SIG-M5 (cell line): ENCODE measurements at places on chromosomes 11 and 22.

DNA sequence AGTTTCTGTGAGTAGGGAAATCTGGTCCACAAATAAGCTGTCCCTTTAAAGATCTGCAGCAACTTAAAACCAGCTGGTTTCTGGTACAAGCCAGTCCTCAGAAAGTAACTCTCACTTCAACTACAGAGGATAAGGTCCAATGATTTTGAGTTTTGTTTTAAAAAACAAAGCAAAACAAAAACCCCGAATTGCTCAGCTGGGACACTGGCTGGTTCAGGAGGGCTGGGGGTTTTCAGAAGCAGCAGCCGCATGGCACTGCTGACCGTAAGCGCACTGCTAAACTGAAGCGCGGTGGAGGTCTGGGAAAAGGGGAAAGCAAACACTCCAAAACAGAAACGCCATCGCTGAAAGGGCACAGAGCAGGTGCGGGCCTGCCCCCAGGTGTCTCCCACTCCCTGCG lies 59.7 kb downstream of the MICAL3 start:
- DNase-seq, result no peak

GRCh38 chr22:37290737-37291136 lies 8.4 kb downstream of the CYTH4 start:
- DNase-seq, result no peak

DNA sequence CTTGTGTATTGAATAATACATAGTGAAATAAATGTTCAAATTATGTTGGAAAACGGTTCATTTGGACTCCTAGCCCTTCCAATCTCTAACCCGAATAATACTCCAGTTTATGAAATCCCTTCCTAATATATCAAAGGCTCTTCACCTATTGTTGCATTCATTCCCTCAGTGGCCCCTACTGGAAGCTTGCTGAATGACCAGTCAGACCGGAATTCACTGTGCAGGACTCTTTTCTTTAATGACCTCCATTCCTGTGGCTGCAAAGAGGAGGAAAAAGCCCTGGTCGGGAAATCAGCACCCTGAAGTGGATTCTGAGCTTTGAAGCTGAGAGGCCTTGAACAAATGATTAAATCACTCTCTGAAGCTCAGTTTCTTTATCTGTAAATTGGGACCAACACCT lies 19.1 kb upstream of the RCN1 start:
- no peak for DNase-seq

DNA sequence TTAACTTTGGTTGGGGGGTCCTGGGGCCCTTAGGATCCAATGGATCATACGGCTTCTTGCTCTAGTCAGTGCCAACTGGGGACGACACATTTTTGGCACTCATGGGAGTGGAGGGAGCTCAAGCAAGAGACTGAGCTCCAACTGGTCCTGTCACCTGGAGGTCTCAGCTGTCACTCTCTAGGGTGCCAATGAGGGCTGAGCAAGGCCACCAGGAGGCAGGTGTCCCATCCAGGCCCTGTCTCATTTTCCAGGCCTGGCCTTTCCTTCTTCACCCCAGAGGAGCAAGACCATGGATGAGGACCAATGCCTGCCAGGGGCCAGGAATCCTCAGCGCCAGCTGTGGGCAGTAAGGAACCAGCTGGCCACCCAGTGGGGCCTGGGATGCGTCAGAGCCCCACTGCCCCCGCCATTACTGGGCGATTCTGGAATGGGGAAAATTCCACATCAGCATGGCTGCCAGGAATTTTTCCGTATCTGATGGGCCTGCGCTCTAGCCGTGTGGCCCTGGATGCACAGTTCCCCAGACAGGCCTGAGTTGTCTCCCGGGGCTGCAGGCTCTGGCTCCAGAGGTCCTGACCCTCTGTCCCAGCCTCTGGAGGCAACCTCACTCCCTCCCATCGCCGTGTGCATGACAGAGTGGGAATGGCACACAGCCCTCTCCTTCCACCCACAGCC lies 669 bp upstream of the GAL3ST1 start:
- no peak for DNase-seq

GRCh38 chr11:96137373-96137772 lies 205.6 kb downstream of the MAML2 start:
- no peak for DNase-seq

GRCh38 chr11:113894421-113894996 lies 10.1 kb upstream of the HTR3B start:
- no peak for DNase-seq

DNA sequence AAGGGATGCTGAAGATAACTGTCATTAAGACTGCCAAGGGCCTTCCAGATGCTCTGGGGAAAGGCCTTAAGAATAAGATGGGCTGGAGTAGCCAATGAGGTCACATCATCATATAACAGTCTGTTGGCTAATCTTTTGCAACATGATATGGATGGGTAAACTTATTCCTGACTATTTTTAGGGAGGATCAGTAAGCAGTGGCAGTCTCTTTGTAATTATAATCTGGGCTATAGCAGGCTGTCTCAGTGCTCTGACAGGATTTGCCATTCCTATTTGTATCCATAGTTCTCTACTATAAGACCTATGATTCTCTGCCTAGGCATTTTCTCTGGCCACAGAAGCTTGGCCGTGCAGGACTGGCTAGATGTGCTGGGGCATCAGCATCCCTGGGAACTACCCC lies 16.1 kb upstream of the CALCB start:
- DNase-seq, result no peak

- DNase-seq, result no peak
Measured at GRCh38 chr11:45704635-45705034, 39.2 kb upstream of the CHST1 start.

DNA sequence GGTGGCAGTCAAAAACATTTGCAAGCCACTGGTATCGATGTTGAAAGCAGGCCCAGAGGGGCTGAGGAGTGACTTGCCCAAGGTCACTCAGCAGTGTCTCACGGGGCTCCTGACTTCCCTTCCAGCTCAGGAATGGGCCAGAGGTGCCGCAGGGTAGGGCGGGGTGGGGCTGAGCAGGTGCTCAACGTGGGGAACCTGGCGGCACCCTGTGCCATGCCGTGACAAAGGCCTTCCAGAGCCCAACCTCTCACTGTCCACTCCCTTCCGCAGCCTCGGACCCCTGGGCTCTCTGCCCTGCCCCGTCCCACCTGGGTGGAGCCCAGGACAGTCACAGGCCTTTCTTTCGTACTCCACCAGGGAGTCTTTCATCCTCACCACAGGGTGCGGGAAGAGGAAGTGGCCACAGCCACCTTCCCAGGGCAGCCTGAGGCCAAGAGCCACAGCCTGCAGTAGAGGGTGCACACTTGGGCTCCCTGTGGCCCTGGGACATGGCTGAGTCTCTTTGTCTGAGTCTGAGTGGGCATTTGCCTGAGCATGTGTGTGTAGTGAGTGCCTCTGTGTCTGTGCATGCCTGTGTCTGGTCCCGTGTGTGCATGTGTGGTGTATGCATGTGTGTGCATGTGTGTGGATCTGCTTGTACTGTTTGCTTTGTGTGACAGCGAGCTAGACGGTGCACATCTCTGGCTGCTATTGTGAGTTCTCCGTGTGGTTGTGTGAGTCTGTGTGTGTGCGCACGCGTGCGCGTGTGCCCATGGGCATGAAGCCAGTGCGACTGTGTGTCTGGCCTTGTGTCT lies 6.0 kb upstream of the LIF start:
- DNase-seq, result no peak

DNA sequence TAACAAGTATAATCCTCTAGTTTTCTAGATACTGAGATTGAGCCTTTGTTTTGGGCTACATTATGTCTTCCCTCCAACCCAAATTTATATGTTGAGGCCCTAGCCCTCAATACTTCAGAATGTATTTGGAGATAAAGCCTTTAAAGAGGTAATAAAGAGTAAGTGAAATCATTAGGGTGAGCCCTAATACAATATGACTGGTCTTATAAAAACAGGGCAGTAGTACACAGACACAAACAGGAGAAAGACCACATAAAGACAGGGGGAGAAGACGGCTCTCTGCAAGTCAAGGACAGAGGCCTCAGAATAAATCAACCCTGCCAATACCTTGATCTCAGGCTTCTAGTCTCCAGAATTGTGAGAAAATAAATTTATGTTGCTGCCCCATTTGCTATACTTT lies 6.3 kb downstream of the OR10V1 start:
- DNase-seq, result no peak

DNA sequence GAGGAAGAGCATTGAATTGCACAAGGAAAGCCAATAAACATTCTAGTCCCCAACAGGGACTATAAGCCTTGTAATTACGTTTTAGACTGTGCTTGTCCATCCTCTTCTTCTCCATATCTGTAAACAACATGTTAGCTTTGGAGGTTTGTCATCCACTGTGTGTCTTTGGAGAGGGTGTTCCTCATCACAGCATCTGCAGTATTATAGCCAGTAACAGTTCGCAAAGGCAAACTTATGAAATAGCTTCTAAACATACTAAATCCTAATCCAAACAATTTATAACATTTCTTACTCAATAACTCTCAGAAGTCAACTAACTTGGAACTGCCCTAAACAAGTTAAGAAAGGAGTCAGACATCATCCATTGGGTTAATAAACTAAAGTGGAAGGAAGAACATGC lies 10.3 kb upstream of the BDNF start:
- no peak for DNase-seq

GRCh38 chr11:72747289-72747855 lies 4.8 kb downstream of the ARAP1 start:
- no peak for DNase-seq

DNA sequence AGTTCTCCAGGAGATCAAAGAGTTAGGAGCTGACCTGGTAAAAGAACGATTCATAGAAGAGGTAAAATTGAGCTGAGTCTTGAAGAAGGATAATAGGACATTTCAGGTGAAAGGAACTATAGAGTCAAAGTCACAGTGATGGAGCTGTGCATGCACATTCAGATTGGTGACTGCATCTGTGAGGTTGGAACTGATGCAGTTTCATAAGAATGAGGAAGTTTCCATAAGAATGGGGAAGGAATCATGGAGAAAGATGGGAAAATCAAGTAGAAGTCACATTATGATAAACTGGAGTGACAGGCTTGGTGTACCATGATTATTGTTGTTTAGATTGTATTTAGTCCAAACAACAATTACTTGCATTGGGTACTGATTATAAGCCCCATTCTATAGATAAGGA lies 232.2 kb downstream of the FAM76B start:
- no peak for DNase-seq

DNA sequence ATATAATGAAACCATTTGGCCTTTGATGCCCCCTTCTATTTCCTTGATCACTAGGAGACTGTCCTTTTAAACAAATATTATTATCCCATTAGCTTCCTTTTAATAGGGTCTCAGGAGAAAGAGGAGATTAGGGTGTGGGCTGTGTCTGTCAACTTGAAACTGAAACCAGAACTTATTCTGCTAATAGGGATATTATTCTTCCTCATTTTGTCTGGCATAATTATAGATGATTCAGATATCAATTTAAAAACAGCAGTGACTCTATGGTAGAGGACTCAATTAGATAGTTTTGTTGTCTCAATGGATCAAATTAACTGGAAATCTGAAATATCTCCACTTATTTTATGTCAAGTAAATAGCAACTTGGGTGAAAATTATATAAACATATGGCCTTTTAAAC lies 584.9 kb upstream of the CCDC90B start:
- no peak for DNase-seq

DNA sequence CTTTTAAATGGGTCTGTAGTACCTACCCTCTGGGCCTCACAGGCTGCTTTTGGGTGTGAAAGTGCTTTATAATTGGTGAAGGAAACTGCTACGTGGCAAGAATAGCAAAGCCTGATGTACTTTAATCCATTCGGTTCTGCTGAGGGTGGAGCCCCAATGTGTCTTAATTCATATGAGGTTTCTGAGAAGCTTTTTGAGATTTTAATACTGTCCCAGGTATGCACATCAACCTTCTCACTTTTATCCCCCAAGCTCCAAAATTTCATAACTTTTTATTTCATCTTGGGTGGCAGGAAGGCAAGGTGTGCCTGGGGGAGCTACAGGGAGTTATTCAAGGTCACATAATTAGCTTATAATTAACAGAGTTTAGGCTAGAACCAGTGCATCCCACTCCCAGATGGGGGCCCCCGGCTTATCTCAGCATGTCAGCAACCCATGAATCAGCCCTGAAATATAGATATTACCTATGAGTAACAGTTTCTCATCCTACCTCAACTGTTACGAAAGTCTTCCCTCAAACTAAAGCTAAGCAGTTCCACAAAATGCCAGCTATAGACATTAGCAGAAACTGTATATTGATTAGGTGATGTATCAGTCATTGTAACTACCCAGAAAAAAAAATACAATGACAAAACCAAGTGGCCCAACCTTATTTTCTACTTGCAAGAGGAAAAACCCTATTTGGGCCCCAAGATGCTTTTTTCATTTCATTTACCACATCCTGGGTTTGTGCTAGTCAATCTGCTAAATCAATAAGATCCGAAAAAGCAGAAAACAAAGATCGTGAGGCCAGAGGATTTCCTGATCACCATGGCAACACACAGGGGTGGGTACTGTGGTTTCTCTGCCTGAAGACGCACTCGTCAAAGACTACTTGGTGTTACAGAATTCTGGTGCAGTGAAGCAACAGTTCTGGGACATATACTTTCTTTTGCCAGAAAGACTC lies 26.7 kb downstream of the CD44 start:
- DNase-seq, result peak; percentile 73

DNA sequence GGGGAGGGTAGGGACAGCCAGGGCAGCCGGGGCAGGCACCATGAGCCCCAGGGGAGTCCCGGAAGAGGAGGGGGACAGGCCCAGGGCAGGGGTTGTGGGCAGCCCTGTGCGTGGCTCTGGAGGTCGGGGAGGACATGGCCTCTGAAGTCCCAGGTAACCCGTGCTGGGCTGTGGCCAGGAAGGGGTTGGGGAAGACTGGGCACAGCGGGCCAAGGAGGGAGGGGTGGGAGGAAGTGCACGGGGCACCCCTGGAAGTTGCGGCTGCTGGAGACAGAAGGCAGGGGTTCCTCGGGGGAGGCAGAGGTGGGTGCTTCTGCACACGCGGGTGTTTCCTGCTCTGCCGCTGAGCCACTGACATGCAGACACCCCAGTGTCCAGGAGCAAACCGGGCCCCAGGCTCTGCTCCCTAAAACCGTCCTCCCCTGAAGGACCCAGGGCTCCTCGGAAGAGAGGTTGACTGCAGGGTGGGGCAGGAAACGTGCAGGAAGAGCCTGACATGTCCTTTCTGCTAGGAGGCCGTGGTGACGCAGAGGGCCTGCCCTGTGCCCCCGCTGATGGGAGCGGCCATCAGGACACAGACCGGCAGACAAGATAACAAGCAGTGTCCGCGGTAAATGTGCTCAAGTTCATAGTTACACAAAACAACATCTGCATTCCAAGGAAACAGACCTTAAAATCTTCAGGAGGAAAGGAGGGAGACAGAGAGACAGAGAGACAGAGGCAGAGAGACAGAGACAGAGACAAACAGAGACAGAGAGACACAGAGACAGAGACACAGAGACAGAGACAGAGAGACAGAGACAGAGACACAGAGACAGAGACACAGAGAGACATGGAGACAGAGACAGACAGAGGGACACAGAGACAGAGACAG lies 5.7 kb downstream of the TNNI2 start:
- DNase-seq, result no peak

DNA sequence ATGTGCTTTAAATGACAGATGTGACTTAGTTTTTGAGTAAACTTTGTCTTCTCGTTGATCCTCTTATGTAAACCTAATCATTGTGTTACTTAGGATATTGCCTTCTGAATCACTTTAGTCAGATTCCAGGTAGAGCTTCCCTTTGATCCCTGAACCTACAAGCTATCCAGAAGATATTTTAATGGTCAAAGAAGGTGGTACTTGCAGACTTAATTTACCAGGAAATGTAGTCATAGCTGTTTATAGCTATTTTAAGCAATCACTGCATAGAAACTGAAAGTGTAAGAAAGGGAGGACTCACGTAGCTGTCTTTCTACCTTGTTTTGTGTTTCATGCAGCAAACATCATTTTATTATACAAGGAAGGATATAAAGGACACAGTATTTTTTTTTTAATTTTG lies 189.5 kb downstream of the DDX10 start:
- no peak for DNase-seq
